ENCODE measurements at places on chromosomes 13 and 19.

DNA sequence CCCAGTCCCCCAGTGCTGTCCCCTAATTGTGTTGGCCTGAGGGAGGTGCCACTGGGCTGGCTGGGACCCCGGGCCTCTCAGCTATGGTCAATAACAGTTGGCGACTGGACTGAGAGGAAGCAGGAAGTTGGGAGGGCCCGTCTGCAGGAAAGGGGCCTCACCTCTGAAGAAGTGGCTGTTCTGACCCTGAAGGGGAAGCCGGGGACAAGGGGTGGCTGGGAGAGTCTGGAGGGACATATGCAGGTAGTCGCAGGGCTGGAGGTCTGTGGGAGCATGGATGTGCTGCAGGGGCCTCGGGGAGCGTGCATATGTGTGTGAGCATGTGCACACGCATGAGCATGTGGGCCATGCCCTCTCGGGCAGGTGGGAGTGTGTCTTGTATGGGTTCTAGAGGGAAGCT lies 5.9 kb downstream of the PKN1 start:
- peak; percentile 40 for DNase-seq

GRCh38 chr13:76929320-76929719 lies 19.0 kb upstream of the ACOD1 start:
- no peak for DNase-seq

DNA sequence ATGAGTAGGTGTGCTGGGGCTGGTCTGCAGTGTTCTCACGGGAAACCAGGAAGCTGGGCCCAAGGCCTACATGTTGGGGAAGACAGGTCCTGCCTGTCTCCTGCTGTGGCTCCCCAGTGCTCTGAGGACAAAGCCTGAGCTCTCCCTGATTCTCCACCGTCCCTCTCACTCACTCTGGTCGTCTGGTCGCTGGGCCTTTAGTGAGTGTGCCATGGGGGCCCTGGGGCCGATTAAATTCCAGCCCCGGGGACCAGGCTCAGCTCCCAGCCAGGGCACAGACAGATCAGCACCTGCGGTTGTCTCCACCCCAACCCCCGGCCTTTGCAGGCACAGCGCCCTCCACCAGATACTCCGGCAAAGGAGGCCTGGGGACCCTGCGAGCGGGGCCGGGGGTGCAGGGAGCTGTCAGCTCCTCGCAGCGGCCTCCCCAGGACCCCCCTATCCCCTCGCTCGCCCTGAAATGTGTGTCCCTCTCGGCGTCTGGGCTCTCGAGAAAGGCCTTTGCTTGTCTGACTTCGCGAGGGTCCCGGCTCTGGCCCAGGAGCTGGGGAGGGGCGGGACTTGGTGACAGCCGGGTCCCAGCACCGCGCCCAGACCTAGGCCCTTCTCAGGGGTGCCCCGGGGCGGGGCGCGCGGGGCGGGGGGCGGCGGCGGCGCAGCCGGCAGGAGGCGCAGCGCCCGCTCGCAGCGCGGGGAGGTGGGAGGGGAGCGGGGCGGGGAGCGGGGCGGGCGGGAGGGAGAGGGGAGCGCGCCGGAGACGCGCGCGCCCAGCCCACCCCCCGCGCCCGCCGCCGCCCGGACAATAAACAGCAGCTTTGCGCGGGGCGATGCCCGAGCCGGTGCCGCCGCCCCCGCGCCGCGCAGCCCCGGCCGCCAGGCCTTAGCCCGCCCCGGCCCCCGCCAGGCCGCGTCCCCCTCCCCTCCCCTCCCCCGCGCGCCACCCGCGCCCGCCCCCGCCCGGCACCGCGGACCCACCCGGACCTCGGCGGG lies at the start of gene PALM:
TSS of gene PALM (plus strand) at position 782 of the 990 bp plus-strand sequence. CDS start 212 bp downstream, outside the sequence.
- no peak for DNase-seq

DNA sequence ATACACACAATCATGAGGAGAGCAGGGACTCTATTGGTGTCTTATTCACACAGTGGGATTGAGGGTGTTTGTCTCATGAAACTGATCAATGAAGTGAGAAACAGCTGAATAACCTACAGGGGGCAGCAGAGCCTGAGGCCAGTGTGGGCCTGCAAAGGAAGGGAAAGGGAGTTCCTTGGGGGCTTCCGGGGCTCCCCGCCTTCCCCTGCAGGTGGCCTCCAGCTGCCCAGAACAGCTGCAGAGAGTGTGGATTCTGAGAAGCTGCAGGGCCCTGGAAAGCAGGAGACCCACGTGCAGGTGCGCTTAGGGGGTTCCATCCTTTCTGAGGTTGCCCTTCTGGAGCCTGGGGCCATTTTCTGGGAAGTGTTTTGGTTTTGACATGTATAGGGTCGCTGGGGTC lies 20.1 kb downstream of the ZNF763 start:
- DNase-seq, result no peak

GRCh38 chr19:28351761-28352160 lies 861.2 kb downstream of the UQCRFS1 start:
- DNase-seq, result no peak

- no peak for DNase-seq
Observed at GRCh38 chr19:3006075-3006767, 22.9 kb downstream of the TLE2 start.
